Stimulated activated naive B cell treated with anti-CD40 and anti-IgM and Interleukin-4, amounts not matched to agents 10 μg/mL and 1 μg/mL and 100 μg/mL, for 72 hours (primary cell): ENCODE measurements at places on chromosomes 2 and 18.

DNA sequence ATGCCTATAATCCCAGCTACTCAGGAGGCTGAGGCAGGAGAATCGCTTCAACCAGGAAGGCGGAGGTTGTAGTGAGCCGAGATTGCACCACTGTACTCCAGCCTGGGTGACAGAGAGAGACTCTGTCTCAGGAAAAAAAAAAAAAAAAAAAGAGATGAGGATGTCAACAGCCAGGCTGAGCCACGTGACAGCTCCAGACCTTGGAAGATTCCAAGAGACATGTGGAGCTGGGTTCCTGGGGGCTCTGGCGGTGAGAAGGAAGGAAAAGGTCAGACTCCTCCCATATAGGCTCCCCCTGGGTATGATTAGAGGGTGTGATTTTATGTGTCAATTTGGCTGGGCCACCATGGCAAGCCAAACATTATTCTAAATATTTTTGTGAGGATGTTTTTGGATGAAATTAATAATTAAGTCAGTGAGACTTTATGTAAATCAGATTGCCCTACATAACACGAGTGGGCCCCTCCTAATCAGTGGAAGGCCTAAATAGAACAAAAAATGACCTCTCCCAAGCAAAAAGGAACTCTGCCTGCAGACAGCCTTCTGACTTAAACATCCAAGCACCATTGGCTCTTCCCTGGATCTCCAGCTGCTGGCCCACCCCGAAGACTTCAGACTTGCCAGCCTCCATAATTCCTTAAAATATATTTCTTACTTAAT lies 81.6 kb downstream of the MRO start:
- DNase-seq = no peak

GRCh38 chr18:55504808-55505207 lies 83.2 kb downstream of the TCF4 start:
- no peak for DNase-seq

DNA sequence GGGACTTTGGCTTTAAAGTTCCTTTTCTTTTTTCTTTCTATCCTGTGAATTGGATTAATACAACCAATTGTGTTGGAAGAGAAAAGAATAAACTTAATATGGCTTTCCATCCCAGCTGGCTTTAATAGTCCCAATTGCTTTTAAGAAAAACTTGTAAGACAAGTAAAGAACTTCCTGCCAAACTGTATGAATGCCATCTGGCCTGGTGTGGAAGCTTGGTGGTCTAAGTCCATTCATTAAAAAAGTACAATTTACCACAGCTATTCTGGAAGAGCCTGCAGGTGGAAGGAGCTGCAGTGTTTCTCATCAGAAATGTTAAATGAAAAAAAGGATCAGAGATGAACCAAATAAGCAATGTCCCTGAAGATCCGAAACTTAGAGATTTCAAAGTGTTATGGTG lies 103.9 kb downstream of the KLHL14 start:
- DNase-seq = no peak

DNA sequence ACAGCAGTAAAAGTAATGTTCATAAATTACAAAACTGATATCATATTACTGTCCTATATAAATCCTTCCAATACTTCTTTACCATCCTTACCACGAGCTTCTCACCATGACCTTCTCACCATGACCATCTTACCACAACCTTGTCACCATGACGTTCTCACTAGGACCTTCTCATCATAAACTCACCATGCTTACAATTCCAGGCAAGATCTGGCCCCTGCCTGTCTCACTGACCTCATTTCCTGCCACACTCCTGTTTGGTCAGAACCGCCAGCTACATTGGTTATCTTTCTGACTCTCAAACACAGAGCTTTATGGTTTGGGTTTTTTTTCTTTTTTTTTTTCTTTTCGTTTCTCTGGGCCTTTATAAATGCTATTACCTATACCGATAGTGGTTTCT lies 827.6 kb downstream of the RNF144A start:
- no peak for DNase-seq

- DNase-seq = no peak
These were observed 11.4 kb upstream of the NMUR1 start for GRCh38 chr2:231541645-231542044.

DNA sequence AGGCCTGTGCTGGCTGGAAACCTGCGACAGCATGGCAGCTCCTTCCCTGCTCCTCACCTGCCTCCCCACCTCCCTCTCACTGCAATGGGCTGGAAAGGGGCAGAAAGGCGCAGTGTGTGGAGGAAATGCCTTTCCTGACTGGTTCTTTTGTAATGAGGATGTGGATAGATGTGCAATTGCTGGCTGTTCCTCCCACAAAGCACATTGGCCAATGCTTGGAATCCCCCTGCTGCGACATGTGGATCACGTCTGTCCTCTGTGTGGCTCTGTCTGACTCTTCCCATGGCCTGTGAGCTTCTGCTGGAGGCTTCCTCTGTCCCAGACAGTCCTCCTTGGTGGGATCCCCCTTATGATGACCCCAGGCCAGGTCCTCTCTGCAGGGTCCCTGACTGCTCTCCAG lies 172.5 kb downstream of the NCK2 start:
- DNase-seq = no peak

GRCh38 chr18:9839853-9840252 lies 45.9 kb upstream of the TXNDC2 start:
- no peak for DNase-seq

GRCh38 chr2:33660416-33661123 lies 61.5 kb upstream of the FAM98A start:
- DNase-seq = no peak

DNA sequence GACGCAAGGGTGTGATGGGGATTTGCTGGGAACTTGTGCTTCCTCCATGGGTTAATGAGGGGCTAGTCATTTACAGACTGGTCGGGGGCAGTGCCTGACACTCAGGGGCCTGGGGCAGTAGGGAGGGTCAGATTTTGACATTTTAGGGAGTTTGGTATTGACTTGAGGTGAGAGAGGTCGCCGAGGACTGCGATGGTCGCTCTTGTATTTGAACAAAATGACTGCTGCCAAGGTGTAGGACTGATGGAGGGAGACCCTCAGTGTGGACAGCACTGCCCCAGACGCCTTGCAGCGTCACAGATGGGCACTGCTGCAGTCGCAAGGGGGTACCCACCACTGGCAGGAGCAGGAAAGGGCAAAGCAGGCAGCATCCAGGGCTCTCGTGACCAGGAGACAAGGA lies 182.9 kb downstream of the RTP5 start:
- DNase-seq = no peak

DNA sequence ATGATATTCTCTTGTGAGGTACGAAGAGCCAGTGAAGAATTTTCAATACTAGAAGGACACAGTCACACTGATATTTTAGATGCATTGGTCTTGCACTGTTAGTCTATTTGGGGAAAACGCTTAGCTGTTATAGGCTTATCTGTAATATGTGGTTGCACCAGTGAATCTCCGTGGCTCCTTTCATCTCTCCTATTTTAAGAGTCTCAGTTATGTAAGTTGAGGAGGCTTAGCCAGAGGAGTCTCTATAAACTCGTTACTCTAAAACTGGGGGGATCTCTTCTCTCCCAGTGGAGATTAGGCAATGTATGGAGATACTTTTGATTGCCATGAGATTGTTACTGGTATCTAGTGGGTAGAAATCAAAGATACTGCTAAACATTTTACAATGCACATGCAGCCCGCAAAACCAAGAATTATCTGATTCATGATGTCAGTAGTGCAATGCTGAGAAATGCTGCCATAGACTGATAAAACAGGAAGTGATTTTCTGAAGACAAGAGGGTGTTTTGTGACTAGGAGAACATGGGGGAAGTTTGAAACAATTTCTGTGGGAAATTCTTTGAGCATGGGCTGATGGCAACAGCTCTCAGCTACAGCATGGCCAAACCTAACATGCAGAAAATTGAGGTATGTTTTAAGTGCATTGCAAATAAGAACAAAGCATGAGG lies 339.1 kb downstream of the SOX11 start:
- DNase-seq = no peak

DNA sequence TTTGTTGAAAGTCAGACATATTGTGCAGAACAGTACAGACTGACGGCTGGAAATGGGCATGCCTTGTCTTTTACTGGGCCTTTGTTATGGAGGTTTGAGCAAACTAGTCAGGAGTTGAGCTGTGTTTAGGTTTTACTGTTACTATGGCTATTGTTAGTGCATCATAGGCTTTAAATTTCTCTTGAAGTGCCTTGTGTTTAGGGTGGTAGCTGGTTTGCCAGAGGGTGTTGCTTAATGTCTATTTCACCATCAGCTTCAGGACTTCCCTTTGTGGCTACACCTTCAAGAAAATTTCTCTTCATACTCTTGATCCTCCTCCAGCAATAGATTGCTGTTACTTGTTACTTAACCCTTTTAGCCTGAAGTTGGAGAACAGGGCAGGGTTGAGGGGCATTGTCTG lies 104.6 kb downstream of the CAPN13 start:
- DNase-seq = no peak

GRCh38 chr18:48075707-48076093 lies 145.2 kb upstream of the SMAD2 start:
- DNase-seq = no peak

DNA sequence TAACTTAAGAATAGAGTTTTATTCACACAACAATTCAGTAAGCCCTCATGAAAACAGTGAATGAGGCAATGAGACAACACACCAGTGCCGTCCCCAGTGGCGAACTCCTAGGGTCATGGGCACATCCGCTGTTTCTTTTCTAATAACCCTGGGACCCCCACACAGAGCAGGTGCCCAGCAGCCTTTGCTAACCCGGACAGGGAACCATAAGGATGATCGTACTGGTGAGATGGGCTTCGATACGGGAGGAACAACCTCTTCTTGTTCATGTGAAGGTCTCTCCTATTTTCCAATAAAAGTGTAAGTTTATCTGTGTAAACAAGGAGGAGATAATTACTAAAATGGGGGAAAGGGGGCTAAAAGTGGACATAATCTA lies 97.4 kb upstream of the MGAT4A start:
- no peak for DNase-seq

- DNase-seq = no peak
These were observed 90.2 kb downstream of the EHD3 start for GRCh38 chr2:31324016-31324633.

DNA sequence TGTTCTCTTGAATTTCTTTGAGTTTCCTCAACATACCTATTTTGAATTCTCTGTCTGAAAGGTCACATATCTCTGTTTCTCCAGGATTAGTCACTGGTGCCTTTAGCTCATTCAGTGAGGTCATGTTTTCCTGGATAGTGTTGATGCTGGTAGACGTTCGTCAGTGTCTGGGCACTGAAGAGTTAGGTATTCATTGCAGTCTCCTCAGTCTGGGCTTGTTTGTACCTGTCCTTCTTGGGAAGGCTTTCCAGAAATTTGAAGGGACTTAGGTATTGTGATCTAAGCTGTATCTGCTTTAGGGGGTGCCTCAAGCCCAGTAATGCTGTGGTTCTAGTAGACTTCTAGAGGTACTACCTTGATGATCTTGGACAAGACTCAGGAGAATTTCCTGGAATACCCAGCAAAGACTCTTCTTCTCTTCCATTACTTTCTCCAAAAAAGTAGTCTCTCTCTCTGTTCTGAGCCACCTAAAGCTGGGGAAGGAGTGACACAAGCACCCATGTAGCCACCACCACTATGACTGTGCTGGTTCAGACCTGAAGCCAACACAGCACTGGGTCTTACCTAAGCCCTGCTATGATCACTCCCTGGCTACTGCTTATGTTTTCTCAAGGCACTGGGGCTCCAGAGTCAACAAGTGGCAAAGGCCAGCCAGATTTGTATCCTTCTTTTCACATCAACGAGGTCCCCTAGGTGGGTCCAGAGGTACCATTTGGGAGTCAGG lies 852.0 kb downstream of the BCL11A start:
- no peak for DNase-seq

GRCh38 chr2:12762976-12763375 lies 46.2 kb downstream of the TRIB2 start:
- no peak for DNase-seq

- no peak for DNase-seq
These were observed 87.0 kb downstream of the ALPK2 start for GRCh38 chr18:58541789-58542425.

DNA sequence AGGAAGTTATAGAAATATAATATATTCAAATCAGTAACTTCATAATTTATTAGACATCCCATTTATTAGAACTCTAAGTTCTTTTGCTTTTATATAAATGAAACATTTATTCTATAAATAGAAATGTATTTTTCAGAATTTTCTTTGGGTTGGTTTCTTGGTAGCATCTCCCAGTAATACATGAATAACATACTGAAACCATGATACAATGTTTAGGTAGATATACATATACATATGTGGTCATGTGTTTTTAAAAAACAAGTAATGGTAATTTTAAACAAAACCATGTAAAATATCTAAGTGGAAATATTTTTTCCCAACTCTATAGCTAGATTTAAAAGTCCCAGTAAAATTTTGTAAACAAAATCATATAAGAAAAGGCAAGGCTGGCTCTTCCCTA lies 36.9 kb downstream of the WIPF1 start:
- DNase-seq = no peak

DNA sequence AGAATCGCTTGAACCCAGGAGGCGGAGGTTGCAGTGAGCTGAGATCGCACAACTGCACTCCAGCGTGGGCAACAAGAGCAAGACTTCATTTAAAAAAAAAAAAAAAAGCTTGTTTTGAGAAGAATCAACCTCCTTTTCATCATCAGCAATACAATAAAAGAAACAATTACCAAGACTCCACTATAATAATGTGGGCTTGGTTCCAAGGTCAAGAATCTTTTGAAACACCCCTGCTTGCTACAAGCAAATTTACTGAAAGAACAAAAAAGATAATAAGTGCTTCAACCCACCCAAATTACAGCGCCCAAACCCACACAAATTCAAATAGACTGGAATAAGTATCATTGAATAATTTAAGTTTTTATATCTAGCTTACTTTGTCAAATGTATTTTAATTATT lies 33.6 kb upstream of the MAPRE3 start:
- no peak for DNase-seq

DNA sequence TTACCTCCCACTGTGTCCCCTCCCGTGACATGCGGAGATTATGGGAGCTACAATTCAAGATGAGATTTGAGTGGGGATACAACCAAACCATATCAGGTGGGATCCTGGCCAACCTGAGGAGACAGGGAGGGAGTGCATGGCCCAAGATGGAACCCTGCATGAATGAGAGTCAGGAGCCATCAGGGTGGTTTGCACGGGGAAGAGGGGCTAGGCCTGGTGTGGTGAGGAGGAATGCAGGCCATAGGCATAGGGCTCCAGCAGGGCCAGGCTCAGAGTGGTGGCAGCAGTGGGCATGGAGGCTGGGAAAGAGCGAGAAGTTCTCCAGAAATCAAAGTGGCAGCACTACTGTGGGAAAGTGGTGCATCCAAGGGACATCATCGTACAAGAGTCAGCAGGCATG lies 74.0 kb upstream of the BCL2L11 start:
- DNase-seq = no peak

DNA sequence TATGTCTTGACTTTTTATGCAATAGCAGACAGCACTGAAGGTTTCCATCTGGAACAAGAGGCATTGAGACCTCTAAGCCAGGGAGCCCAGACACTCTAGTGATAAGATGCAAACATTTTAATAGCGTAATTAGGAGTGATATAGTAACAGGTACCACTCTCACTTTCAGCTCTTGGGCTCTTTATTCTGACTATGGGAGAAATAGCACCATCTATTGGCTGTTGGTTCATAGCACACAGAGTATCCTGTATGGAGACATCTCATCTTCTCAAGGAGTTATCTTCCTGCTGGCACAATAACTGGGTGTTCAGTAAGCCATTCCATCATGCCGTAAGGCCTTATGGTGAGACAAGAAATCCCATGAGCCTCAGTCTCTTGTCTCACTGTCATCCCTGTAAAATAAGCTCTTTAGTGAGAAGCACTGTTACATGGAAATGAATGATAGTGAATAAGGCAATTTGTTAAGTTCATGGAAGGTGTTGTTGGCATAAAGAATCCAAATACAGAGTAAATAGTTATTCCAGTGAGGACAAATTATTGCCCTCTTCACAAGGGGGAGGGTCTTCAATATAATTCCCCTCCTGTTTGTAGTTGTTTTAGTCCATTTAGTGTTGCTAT lies 48.3 kb downstream of the THUMPD2 start:
- no peak for DNase-seq
